ENCODE measurements at places on chromosomes 6 and 20.

GRCh38 chr6:142172758-142173157 is 25.7 kb downstream of the VTA1 start:
- no peak for DNase-seq

DNA sequence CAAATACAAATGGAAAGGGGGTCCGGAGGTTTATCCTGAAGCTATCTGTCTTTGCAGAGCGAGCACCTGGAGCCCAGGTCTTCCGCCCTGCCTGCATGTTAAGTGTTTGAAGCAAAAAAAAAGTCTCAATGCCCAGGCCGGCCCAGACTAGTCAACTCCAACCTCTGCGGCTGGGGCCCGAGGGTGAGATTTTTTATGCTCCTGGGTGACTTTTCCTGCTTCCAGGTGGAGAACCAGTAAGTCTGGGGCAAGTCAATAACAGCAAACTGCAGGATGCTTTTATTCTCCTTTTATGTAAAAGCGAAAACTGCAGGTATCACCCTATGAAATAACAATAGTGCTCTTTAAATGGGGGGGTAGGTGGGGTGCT is 2.0 kb upstream of the ZBP1 start:
- DNase-seq, result no peak

DNA sequence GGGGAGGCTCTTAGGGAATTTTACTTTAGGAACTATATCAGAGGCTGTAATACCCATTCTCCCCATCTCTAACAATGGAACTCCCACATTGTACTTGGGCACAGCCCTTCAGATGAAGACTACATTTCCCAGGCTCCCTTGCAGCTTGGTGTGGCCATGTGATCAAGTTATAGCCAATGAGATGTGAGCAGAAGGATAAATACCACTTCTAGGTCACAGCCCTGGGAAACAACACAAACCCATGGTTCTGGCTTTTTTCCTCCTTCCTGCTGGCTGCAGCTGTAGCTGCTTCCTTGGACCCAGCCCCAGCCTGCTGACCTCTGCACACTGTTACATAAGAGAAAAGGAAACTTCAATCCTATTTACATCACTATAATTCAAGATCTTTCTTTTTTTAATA is 445.9 kb upstream of the JARID2 start:
- peak; percentile 60 for DNase-seq

DNA sequence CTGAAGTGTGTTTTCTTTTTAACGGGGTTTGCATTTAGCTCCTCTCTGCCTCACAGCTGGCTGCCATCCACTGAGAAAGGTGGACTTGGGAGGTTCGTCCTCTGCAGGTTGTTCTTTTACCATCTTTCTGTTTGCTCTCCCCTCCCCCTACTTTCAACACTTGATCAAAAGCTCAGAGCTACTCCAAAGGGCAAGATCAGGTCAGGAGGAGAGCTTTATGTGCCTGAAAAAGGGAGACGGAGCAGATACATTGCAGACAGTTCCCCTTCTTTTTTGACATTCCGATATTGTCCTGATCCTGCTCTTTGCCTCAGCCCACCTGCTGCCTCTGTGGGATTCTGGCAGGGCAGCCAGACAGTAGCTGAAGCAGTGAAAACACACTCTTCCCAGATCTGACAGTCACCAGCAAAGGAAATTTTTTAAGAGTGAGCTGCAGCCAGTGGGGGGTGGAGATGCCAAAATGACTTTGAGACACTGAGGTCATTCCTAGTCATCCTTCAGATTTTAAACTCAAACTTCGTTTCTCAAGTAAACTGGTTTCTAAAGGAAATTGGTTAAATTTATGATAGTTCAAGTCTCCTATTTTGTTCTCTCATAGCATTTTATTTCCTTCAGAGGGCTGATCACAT is 26.5 kb downstream of the SMLR1 start:
- peak; percentile 28 for DNase-seq

DNA sequence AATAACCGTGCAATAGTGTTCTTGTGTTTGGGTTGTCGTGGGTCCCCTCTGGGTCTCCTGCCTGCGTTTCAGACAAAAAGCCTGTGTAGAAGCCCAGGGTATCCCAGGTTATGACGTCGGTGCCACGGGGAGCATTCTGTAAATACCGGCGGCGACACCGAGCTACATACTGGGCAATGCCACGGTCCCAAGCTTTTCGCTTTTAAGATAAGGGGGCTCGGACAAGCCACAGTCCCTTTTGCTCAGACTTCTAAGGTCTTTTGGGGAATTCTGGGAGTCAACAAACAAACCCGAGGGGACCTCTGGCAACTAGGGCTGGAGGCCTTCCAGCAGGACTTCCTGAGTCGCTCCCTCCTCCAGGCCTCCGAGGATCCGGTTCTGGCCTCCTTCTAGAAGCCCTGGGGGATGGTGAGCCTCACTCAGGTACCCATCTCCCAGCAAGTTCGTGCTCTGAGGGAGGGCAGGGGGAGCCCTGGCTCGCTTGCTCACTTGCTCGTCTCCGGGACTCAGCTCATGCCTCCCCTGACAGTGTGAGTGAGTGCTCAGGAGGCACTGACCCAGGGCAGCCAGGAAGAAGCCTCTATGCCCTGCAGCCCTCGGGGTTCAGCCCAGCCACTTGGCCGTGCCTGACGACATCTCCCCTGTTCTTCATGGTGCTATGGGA is 62.4 kb upstream of the MRPS10 start:
- peak; percentile 12 for DNase-seq
